ENCODE measurements at places on chromosomes 12 and 14.

GRCh38 chr14:102055181-102055901, 31.5 kb downstream of the HSP90AA1 start:
- no peak for DNase-seq
- H3K4me1 ChIP-seq: no peaks in the 10 kb centered on the region
- no peak overlapping the region for H3K27ac ChIP-seq

DNA sequence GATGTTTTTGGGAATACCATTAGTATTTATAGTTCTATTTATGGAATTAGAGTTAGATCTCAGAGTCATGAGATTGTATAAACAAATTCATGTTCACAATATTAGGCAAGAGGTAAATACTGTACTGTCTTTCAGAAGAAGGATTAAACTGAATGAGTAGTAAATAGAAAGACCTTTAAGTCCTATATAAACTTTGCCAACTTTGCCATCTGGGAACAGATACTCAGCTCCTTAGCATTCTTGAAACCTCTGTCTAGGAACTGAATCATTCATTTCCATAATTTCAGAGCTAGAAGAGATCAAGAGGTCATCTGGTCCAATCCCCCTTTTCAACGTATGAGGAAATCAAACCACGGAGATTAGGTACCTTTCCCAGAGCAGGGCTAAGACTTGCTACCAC, 141.1 kb downstream of the CAND1 start:
- H3K36me3 ChIP-seq: no peaks in the 10 kb centered on the region
- H3K4me1 ChIP-seq: peaks cover 6% of the 10 kb centered on the region
- H3K4me3 ChIP-seq: no peak overlapping the region
- no peaks in the 10 kb centered on the region for H3K27me3 ChIP-seq

DNA sequence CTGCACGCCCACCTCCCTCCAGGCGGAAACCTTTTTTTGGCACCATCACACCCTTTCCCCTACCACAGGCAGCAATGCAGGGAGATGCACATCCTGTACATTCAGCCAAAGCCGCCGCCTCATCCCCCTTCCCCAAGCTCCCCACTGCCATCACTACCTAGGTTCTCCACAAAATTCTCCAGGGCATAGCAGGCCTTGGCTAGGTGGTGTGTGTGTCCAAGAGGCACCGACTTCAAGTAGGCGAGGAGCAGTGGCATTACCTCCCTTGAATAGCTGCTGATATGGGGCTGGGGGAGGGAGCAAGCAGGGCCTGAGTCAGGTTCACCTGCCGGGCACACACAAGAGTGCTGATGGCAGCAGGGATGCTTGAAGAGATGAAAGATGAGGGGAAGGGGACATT, 3.6 kb downstream of the IPO4 start:
- no peak for DNase-seq
- no peak overlapping the region for H3K27ac ChIP-seq
- peaks cover 10% of the 10 kb centered on the region for H3K4me1 ChIP-seq
- H3K4me3 ChIP-seq: no peak overlapping the region

GRCh38 chr12:88163371-88163770, 21.3 kb downstream of the TMTC3 start:
- H3K27me3 ChIP-seq: no peaks in the 10 kb centered on the region
- peaks cover 9% of the 10 kb centered on the region for H3K36me3 ChIP-seq
- no peaks in the 10 kb centered on the region for H3K4me1 ChIP-seq
- no peak overlapping the region for H3K4me3 ChIP-seq
- H3K27ac ChIP-seq: no peak overlapping the region

DNA sequence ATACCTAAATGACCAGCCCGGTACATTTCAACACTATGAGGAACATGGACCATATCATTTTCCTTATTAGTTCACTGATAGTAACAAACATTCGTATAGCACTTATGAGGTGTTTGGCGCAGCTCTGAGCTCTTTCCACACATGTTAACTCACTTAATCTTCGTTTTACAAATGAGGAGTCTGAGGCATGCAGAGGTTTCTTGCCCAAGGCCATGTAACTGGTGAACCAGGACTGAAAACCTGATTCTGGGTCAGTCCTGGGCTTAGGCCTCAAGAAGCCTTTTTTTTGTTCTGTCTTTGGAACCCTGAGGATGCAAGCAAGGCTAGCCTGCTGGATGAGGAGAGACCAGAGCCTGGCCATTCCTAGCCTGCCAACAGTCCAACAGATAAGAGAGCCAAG, 55.0 kb downstream of the C14orf132 start:
- H3K27me3 ChIP-seq: no peaks in the 10 kb centered on the region
- peaks cover 28% of the 10 kb centered on the region for H3K4me1 ChIP-seq
- H3K4me3 ChIP-seq: no peak overlapping the region
- H3K36me3 ChIP-seq: no peaks in the 10 kb centered on the region

DNA sequence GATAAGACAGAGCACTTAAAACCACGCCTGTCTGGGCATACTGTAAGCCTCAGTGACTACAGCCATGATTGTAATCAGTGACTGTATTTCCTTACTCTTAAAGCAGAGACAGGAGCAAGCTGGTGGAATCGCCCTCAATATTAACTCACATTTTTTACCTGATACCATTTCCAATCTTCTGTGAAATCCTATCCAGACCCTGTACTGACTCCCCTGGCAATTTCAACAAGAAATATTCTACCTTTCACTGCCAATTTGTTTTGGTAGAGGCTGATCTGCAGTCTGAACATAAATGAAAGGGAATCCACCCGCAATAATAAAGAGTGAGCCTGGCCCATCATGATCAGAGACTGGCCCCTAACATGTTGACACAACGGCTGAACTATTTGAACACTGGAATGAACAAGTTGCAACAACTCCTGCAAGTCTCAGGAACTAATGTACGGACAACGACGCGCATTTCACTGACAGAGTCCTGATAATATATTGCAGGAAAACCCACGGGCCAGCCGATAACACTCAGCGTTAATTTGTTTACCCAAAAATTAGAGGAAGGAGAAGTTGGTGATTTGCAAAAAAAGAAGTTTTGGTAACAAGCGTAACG, 195.5 kb upstream of the BTG1 start:
- H3K36me3 ChIP-seq: no peaks in the 10 kb centered on the region
- H3K4me3 ChIP-seq: no peak overlapping the region
- H3K27ac ChIP-seq: no peak overlapping the region

GRCh38 chr12:93549174-93549573, 23.3 kb upstream of the SOCS2 start:
- no peak overlapping the region for H3K27ac ChIP-seq
- no peaks in the 10 kb centered on the region for H3K36me3 ChIP-seq
- H3K4me1 ChIP-seq: no peaks in the 10 kb centered on the region
- no peak overlapping the region for H3K4me3 ChIP-seq
- no peaks in the 10 kb centered on the region for H3K27me3 ChIP-seq

Measured in heart left ventricle (tissue), 16 donors.